Stimulated activated CD8-positive, alpha-beta memory T cell treated with anti-CD3 and anti-CD28 coated beads, Interleukin-4, amount 100 ng/mL, for 4 hours (primary cell): ENCODE measurements at places on chromosomes 2 and 18.

GRCh38 chr2:129740504-129740903 is 239.0 kb upstream of the RAB6C start:
- DNase-seq: no peak

- DNase-seq: no peak
These were observed 56.2 kb upstream of the CCDC85A start for GRCh38 chr2:56127463-56128152.

- no peak for DNase-seq
These were observed 201.7 kb upstream of the HS6ST1 start for GRCh38 chr2:128520340-128520739.

GRCh38 chr2:237407700-237408099 is 6.3 kb downstream of the COL6A3 start:
- DNase-seq: no peak

DNA sequence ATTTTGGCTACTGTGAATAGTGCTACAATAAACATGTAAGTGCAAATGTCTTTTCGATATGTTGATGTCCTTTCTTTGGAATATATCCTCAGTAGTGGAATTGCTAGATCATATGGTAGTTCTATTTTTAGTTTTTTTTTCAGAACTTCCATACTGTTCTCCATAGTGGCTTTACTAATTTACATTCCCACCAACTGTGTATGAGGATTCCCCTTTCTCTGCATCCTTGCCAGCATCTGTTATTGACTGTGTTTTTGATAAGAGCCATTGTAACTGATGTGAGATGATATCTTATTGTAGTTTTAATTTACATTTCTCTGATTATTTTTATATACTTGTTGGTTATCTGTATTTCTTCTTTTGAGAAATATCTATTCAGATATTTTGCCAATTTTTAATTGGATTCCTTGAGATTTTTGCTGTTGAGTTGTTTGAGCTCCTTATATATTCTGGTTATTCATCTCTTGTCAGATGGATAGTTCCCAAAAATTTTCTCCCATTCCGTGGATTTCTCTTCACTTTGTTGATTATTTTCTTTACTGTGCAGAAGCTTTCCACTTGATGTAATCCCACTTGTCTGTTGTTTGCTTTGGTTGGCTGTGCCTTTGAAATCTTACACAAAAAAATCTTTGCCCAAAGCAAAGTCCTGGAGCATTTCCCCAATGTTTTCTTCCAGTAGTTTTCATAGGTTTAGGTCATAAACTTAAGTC is 532.3 kb downstream of the PID1 start:
- DNase-seq: no peak

DNA sequence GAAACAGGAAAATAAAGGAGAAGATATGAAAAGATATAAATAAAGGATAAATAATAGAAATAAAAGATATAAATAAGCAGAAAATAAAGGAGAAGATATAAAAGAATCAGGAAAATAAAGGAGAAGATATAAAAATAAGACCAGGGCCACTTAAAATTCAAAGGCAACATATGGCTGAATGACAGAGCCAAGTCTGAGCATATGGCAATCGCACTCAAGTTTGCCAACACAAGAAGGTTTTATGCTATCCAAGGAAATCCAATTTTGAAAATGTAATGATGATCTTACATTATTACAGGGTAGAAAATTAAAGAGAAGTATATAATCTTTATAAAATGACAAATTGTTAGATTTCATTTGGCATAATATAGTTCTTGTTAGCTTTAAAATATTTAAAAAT is 33.6 kb downstream of the USP40 start:
- no peak for DNase-seq

- no peak for DNase-seq
These were observed 4.0 kb downstream of the DYSF start for GRCh38 chr2:71457123-71457915.

DNA sequence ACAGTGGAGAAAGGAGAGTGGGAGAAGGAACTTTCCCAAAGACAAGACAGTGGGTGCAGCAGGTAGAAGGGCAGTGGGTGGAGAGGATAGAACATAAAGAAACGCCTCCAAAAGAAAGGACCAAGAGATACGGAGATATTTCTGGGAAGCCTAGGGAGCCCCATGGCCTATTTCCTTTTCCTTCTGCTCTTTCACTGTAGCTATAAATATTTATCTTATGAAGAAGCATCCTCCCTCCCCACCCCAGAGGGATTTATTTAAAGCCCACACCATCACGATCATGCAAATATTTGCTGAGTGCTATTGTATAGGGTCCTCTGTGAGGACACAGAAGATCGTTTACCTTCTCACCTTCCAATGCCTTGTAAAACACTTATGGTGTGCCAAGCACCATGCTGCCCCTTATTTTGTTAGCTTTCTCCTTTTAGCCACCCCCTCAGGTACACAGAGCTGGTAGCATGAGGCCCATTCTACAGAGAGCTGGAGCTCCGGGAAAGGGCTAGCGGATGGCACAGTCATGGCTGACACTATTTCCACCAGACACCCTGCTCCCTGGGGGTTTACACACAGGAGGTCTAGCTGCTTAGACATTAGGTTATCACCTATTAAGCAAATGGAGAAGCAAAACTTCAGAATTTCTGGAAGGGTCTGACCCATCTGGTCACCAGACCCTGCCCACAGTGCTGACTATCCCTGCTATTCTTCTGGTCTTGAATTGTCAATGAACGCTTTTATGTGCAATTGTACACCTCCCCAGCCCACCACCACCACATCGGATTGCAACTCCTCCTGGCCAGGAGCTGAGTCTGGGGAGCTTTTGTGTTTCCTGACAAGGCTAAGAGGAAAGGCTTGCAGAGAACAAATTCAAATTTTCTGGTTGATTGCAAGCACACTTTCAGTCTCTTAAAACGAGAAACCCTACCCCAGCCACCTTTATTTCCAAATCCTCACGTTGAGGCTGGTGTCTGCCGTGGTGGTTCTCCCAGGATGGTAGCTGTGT is 91.8 kb upstream of the KLF7 start:
- DNase-seq: no peak

- no peak for DNase-seq
These were observed 80.1 kb upstream of the CTNNA2 start for GRCh38 chr2:79432731-79433146.

- no peak for DNase-seq
These were observed 102.3 kb downstream of the TCF4 start for GRCh38 chr18:55485666-55486065.

- DNase-seq: no peak
These were observed 4.4 kb downstream of the GCKR start for GRCh38 chr2:27501042-27501441.

DNA sequence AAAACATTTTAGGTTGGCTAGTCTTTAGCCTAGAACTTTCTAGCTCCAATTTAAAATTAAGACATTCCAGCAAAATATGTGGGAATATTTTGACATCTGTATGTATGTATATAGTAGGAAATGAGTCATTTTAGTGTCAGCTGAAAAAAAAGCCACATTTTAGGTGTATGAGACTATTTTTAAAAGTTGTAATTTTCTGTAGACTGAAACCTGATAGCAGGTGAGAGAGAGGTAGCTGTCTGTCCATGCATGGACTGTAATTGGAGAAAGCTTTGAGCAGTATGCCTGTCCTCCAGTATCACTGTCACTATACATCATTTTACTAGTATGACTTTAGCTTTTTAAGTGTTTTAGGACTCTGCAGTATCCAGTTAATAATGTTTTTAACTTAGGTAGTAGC is 26.1 kb upstream of the PPP1R1C start:
- DNase-seq: no peak

DNA sequence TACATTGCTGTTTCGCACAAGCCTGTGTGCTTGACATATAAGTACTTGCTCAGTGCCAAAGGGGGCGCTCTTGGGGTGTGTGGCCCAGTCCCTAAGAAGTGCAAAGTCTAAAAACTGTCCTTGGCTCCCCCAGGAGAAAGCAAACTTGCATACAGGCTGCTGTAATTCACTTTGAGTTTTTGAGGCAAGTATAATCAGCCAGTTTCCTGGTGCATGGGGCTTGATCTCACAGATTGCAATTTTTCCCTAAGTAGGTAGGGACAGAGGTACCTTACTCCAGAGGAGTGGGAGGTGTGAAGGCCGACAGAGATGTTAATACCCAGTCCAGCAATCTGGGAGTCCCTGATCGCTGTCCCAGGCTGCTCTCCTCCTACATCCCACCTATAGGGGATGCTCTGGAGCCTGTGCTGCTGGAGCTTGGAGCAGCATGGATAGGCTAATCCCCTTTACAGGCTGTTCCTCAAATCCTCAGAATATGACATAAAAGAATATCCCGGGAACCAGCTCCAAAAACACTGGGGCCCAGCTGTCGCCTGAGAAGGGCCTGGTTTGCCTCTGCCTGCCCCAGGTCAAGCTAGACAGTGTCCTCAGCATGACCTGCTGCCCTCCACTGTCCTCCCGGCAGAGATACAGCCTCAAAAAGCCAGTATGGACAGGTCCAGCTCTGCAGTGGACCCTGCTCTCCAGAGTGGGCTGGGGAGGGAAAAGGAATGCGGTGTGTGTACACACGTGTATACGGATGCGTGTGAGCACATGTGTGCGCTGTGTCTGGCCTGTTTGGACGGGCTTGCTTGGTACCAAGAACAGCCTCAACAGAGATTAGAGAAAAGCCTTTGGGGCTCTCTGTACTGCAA is 136.5 kb upstream of the HAAO start:
- no peak for DNase-seq

DNA sequence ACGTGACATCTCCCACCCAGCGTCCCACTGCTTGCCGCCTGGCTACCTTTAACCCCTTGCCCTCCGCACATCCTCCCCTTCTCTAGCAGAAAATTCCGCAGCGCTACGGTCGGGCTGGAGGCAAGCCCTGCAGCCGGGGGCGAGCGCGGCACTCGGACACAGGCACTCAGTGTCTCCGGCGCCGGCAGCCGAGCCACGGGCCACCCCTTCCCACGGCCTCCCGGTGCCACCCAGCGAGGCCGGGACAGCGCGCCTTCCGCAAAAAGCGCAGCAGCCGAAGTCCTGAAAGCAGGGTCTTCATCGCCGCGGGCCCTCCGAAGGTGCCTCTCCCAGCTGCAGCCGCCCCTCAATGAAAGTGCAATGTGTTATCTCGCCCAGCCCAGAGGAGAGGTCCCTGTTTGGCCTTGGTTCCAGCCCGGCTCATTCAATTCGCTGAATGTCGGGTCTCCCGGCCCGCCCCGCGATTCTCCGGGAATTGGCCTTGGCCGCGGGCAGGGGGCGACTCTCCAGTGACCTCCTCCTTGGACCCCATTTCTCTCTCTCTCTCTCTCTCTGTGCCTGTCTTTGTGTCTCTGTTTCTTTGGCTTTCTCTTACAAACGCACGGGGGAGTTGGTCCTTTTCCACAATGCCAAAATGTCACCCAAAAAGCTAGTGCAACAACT is 1.1 kb downstream of the DLGAP1 start:
- DNase-seq: no peak

GRCh38 chr2:219386532-219387280 is 1.0 kb downstream of the DNPEP start:
- DNase-seq: no peak

- DNase-seq: no peak
These were observed 106.2 kb upstream of the BZW1 start for GRCh38 chr2:200705305-200706041.

DNA sequence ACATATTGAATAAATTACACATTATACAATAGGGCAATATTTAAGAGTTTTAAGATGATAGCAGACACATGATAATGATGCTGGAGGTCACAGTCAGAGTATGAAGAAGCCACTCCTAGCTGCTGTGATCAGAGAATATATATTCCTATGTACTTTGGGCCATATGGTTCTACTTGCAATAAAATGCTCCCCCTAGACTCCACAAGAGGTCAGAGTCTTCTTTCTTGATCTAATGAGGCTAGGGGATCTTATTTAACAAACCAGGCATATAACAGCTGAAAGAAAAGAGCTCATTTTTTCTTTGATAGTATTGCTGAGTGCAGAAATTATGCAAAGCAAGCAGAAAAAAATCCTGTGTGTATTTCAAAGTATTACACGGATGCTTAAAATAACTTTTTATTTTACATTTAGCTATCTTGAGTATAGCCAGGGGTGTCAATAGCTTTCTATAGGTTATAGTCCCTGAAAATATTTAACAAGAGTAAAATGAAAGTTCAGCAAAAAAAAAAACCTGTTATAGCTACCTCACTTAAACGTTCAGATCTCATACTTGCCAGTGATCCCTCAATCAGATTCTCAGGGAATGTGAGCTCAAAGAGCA is 748.7 kb upstream of the CHAC2 start:
- DNase-seq: no peak

DNA sequence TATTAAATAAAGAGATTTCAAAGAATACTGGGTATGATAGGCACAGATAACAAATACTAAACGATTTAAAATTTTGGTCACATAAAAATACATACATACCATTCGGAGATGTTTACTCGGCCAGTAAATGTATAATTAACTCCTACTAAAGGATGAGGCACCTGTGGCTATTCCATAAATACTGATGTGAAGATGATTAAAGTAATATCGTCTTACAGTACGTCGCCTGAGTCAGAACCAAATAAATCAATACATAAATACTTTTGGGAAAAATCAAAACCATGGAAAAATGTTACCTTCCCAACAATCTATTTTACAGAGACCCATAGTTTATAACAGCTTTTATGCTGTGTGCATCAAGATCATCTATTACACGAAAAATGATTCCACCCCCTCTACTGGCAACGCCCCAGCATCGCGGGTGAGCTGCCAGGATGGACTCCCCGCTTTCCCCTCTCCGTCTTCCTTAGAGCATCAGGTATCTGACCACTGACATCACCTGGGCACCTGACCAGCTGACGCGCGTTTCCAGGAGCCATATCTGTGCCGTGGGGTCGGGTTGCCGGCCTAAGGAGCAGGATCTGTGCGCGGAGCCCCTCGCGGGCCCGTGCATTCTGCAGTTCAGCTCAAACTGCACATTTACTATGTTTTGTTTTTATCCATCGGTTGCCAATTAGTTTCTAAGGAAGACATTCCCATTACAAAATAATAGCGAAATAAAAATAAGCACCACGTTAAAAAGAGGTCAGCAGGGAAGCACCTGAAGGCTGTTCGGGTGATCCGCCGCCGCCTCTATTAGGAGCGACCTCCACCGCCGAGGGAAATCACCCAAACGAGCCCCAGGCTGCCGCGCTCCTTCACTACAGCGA is 901 bp downstream of the ICA1L start:
- peak; percentile 33 for DNase-seq

DNA sequence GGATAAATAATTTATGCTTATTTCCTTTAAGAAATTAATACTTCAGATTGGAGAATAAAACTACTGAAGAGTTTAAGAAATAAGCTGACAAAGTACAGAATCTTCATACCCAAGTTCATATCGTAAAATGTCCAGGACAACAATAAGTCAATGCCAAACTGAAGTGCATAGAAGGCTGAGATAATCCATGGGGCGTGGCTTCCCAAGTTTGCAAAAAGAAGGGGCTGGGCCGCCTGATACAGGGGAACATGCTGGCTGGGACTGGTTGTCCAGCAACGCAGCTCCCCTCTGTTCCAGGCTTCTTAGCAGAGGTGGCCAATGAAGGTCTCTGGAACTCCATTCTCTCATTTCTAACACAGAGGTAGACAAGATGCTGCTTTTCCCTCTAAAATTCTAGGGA is 189.5 kb upstream of the SPOPL start:
- DNase-seq: no peak

DNA sequence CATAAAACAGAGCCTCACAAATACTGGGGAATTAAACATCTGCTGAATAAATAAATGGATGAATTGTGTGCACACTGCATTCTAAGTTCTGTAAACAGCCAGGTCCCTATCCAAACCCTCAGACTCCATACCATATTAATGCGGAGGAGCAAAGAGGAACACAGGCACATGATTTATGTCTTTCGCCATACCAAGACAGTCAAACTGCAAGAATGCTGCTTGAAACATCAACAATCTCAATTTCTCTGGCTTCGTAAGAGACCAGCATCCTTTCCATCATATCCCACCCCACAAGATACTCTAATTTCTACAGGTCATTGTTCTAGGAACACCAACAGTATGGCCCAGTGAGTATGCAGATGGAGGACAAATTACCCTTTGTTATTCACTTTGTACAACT is 15.0 kb downstream of the KANSL3 start:
- DNase-seq: no peak
